DMS 273 treated with DMSO at 0.1 percent for 48 hours (cell line): ENCODE measurements at places on chromosomes 4 and X.

DNA sequence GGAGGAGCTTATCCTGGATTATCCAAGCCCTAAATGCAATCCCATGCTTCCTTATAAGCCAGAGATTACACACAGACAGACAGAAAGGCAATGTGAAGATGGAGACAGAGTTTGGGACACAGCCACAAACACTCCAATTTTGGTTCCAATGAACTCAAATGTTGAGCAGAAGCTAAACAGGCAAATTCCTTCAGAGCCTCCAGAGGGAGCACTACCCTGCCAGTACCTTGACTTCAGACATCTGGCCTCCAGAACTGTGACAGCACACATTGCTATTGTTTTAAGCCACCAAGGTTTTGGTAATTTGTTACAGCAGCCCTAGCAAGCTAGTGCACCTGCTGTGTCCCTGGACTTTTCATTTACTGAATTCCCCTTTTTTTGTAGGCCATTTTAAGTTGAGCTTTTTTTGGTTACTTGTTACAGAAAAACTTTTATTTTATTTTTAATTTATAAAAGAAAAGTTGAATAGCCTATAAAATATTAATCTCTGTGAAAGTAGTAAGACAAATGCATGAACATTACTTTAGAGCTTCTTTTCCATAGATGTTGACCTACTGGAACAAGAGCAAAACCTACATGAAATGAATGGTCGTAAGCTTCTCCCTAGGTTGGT is 33.4 kb upstream of the SRD5A3 start:
- no peak for DNase-seq

GRCh38 chrX:78019586-78020483 is 50.4 kb upstream of the PGAM4 start:
- no peak for DNase-seq

- no peak for DNase-seq
Observed at GRCh38 chrX:95791876-95792275, 892.8 kb upstream of the DIAPH2 start.

GRCh38 chr4:5340991-5341451 is 289.7 kb downstream of the STK32B start:
- no peak for DNase-seq

- DNase-seq: no peak
Observed at GRCh38 chrX:111309083-111309482, 38.8 kb upstream of the CAPN6 start.

DNA sequence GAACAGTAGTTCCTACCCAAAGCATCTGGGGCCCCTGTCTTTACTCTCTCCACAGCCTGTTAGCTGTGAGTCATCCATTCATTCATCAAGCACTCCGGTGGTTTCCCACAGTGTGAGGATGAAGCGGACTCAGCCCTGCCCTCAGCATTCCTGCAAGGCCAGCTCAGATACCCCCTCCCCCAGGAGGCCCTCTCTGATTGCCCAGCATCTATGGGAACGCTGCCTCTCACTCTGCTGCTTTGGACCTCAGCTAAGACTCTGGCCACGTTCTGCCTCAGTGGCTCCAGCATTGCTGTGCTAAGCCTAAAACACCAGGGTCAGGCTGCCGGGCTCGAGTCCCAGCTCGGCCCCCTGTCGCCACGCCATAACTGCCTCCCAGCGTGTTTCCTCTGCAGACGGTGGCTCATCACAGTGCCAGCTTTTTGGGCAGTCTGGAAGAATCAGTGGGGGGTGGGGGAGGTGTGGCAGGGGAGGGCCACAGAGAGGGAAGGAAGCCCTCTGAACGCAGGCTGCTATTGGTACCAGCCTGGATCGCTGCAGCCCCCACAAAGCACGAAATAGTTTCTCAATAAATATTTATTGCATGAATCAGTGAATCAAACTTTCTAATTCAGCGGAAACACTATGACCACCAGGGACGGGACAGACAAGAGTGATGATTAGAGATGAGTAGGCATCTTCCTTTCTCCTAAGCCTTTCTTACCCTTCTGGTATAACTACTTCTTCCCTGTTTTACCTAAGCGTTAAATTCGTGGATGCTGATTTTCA is 74.4 kb downstream of the SORCS2 start:
- no peak for DNase-seq

DNA sequence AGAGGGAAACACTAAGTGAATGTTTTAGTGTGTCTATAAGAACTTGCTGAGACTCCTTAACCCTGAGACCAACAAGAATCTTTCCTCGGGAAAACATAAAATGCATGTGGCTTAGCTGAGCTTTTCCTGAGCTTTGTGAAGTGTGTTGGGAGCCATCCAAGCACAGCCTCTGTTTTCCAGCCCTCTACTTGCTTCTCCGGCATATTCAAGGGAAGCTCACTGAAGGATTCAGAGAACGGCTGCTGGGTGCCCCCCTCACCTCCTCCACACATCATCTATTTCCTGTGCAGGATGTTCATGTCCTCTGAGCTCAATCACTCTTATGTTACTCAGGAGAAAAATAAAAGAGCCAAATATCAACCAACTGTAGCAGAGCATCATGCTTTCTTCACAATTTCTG is 492.1 kb downstream of the IL15 start:
- DNase-seq: no peak

DNA sequence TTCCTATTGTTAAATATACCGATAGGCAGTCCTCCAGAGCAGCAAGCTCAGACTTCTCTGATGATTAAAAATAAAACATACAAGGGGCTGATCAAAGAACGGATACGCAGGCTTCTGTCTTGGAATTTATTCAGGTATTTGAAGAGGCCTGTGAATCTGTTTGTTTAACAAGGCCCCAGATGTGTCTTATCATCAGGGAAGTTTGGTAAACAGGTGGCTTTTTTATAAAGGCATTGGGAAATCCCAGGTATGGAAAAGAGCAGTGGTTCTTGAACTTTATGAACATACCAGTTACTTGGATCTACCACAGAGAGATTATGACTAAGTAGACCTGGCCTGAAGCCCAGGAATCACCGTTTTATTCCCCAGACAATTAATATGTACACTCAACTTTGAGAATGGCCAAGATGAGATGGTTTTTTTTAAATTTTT is 47.9 kb downstream of the SOWAHB start:
- no peak for DNase-seq

DNA sequence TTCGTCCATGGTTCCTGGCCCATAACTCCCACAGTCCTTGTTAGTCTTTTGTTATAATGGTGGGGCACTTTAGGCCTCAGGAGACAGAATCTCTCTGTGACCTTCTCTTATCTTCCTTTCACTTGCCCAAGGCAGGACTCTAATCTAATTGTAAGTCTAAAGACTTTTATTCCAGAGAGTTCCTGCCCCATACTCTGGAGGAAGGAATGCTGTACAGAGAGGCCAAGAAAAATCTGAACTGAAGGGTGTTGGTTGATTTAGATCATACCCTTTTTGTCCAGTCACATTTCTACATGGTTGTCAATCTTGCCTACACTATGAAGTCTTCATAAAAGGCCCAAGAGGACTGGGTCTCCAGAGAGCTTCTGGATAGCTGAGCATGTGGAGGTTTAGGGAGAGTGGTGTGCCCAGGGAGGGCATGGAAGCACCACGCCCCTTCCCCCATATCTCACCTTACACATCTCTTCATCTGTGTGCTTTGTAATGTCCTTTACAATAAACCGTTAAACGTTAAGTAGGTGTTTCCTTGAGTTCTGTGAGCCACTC is 84.5 kb downstream of the AFF1 start:
- no peak for DNase-seq

- no peak for DNase-seq
Observed at GRCh38 chr4:177159600-177159999, 150.1 kb upstream of the NEIL3 start.

DNA sequence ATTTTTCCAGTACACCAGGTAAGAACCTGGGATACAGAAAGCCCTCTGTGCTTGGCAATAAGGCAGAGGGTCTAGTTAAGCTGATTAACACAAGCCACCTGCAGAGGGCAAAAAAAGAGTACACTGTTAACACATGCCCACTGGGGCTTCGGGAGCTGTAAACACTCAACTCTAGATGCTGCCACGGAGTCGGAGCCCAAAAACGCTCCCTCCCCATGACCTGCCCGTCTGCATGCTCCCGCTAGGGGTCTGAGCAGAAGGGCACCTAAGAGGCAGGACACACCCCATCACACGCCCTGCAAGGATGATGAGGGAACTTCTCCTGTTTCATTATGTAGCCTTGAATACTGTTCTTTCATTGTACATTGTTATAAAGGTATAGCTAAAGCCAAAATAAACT is 715.6 kb upstream of the AADAT start:
- DNase-seq: no peak

DNA sequence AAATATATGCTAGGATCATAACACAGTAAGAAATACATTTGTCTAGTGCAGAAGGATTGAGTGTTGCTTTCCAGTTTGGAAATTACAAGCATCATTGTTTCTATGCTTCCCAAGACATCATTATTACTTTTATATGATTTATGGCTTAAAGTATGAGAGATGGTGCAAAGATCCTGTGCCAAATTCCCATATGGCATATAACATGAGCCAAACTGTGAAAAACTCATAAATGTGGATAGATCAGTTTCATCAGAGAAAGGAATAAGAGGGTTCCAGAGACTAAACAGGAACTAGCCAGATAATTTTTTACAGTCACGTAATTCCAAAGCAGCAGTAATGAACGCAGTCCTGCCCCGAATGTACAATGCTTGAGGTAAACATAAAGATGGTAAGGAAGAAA is 126.3 kb downstream of the PRDM5 start:
- DNase-seq: no peak

- DNase-seq: no peak
Observed at GRCh38 chrX:15755091-15755490, 17.0 kb downstream of the CA5B start.

GRCh38 chrX:15769300-15769954 is 20.9 kb upstream of the ZRSR2 start:
- DNase-seq: no peak

GRCh38 chrX:39199429-39199828 is 398.2 kb downstream of the MID1IP1 start:
- no peak for DNase-seq

GRCh38 chr4:140308366-140309123 is 64.9 kb upstream of the SCOC start:
- no peak for DNase-seq

GRCh38 chr4:53532521-53532920 is 58.8 kb downstream of the LNX1 start:
- DNase-seq: no peak
